Naive thymus-derived CD8-positive, alpha-beta T cell (primary cell): ENCODE measurements at places on chromosomes 7 and 10.

GRCh38 chr10:20502903-20503585 lies 394.1 kb downstream of the NEBL start:
- DNase-seq = no peak

DNA sequence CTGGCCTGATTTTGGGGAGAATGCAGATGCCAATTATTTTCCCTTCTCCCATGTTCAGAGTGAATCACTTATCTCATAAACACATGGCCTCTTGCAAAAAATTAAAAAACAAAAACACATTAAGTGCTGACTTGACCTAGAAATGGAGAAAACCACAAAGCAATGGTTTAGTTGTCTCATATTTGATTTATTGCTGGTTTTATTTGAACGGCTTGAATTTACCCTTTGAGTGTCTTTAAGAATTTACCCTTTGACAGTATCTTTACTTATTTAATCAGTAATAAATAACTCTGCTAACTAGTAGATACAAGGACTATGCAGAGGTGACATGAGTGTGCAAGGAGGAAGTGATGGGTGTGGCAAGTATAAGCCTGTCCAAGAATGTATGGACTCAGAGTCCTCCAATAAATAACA lies 68.1 kb upstream of the GSDME start:
- DNase-seq = no peak

GRCh38 chr7:9017286-9017685 lies 583.9 kb downstream of the NXPH1 start:
- no peak for DNase-seq

DNA sequence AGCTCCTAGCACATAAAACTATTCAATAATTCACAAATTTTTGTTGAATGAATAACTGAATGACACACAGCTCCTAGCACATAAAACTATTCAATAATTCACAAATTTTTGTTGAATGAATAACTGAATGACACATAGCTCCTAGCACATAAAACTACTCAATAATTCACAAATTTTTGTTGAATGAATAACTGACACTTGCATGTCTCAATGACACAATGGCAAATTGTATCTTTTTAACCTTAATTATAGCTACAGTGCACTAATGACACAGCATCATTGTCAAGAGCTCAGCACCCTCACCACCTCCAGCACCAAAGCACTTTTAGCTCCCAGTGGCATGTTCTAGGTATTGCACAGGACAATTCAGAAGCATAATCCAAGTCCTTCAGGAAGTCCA lies 131.6 kb downstream of the PDE1C start:
- no peak for DNase-seq

GRCh38 chr10:72563327-72563932 lies 62.4 kb downstream of the MICU1 start:
- no peak for DNase-seq

- no peak for DNase-seq
Measured at GRCh38 chr10:88913788-88914187, 33.7 kb downstream of the STAMBPL1 start.

DNA sequence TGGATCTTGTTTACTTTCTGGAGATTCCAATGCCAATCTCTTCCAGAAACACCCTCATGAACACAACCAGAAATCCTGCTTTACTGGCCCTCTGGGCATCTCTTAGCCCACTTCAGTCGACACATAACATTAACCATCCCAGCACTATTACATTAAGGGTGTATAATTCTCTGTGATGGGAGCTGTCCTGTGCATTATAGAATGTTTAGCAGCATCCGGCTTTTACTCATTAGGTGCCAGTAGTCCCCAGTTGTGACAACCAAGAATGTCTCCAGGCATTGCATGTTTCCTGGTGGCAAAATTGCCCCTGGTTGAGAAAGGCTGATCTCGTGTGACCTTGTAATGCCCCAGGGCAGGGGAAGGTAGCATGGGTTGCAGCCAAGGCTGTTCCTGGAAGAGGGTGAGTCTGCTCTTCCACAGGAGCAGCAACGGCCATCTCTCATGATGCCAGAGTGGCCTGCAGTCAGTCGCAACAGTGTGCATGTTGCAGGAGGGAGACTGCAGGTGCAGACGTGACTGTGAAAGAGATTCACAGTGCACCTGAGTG lies 2.6 kb upstream of the DDC start:
- no peak for DNase-seq

GRCh38 chr7:138649506-138649905 lies 51.7 kb downstream of the SVOPL start:
- DNase-seq = no peak

DNA sequence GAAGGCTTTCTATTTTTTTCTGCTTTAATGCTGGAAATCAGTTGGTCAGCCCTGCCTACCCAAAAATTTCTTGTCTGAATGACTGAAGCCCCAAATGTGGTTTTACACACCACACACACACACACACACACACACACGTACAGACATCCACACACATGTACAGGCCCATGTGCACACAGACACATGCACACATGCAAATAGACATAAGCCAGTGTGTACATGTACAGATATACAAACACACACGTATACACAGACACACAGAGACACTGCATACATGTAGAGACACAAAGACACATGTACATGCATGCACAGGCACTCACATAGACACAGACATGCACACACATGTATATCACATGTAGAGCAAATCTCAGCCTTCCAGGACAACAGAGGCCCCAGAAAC lies 54.2 kb downstream of the TBATA start:
- no peak for DNase-seq

GRCh38 chr10:99854860-99855259 lies 72.4 kb downstream of the ABCC2 start:
- DNase-seq = no peak
